ENCODE measurements at places on chromosomes 3 and 15.

- DNase-seq = no peak
- no peak overlapping the region for H3K4me3 ChIP-seq
- H3K27ac ChIP-seq = no peak overlapping the region
- H3K4me1 ChIP-seq = no peaks in the 10 kb centered on the region
- no peaks in the 10 kb centered on the region for H3K36me3 ChIP-seq
- H3K27me3 ChIP-seq = no peaks in the 10 kb centered on the region
Measured at GRCh38 chr3:14907043-14907966, 40.1 kb upstream of the NR2C2 start.

GRCh38 chr3:28042707-28043106, 198.7 kb upstream of the CMC1 start:
- H3K4me1 ChIP-seq = no peaks in the 10 kb centered on the region
- H3K27ac ChIP-seq = no peak overlapping the region
- DNase-seq = no peak
- H3K4me3 ChIP-seq = no peak overlapping the region
- no peaks in the 10 kb centered on the region for H3K36me3 ChIP-seq

DNA sequence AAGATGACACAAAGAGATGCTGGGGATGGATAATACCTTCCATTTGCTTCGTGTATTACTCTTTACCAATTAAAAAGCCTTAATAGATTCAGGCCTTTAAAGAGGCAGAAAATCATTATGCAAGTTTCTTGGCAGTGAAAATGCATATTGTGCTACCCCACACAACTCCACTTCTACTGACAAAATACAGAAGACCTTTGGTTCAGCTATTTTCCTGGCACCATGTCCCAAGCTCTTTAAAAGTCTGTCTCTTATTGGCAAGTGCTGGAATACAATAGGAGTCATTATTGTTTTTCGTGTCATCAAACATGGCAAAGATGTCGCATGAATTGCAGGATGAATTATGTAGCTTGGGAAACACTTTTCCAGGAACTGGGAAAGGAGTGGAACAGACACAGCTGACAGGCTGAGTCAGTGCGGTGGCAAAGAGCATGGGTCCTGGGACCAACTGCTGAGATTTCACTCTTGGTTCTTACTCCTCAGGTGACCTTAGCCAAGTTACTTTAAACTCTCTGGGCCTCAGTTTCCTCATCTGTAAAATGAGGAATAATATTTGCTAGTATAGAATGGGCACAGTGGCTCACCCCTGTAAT, 5.5 kb upstream of the TSPAN3 start:
- no peak for DNase-seq
- H3K27me3 ChIP-seq = peaks cover 3% of the 10 kb centered on the region
- no peaks in the 10 kb centered on the region for H3K4me1 ChIP-seq

GRCh38 chr3:42119561-42120355, 28.6 kb downstream of the TRAK1 start:
- H3K4me3 ChIP-seq = no peak overlapping the region
- DNase-seq = peak; percentile 48
- peaks cover 17% of the 10 kb centered on the region for H3K4me1 ChIP-seq

DNA sequence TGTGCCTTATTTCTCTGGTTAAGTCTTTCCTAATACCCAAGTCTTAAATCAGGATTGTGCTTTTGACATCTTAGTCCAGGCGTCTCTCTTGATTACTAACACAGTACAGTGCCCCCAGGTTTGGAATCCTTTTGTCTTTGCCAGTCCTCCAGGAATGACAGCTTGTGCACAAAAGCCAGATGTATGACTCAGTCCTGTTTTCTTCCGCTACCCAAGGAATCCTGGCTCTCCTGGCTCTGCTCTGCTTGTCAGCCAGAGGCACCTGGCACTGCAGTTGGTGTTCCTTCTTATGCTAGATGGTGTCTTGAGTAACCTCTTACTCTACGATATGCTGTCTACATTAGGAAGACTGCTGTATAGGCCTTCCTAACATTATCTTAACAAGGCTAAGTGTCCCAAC, 728.2 kb upstream of the NECTIN3 start:
- H3K27me3 ChIP-seq = no peaks in the 10 kb centered on the region
- H3K4me3 ChIP-seq = no peak overlapping the region
- DNase-seq = peak; percentile 67
- H3K27ac ChIP-seq = no peak overlapping the region

DNA sequence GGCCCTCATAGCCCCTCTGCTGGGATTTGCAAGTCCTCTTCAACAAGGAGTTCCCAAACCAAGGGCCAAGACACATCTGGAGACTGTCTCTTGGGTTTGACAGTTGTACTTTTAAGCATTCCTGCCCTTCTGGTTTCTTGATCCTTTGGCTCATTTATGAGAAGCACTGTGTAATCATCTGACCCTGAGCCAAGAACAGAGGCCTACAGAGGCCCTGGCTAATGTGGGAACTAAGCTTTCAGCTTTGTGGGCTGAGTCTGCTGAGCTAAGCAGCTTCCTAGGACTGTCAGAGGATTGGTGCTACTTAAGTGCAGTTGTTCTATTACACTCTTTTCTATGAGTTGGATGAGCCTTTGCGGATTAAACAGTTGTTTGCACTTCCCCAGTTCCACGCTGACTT, 178.3 kb downstream of the KBTBD8 start:
- DNase-seq = no peak
- no peaks in the 10 kb centered on the region for H3K4me1 ChIP-seq
- no peak overlapping the region for H3K27ac ChIP-seq
- no peak overlapping the region for H3K4me3 ChIP-seq
- H3K36me3 ChIP-seq = no peaks in the 10 kb centered on the region

DNA sequence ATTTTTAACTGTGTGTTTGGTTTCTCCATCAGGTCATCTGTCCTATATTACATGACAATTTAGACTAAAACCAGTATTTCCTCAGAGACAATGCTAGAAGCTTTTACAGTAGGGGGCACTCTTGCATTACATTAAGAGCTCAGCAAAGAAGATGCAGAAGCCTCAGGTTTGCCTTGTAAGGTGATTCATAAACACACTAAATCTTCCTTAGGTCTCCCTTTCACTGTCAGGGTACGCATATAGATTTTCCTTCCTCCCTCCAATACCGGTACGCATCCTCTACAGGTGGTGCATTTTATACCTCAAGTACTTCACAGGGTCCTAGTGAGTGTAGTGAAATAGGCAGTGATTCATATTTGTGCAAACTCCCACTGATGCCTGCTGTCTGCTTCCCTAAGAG, 46.5 kb downstream of the CD86 start:
- DNase-seq = peak; percentile 44
- no peaks in the 10 kb centered on the region for H3K36me3 ChIP-seq
- H3K4me1 ChIP-seq = no peaks in the 10 kb centered on the region

DNA sequence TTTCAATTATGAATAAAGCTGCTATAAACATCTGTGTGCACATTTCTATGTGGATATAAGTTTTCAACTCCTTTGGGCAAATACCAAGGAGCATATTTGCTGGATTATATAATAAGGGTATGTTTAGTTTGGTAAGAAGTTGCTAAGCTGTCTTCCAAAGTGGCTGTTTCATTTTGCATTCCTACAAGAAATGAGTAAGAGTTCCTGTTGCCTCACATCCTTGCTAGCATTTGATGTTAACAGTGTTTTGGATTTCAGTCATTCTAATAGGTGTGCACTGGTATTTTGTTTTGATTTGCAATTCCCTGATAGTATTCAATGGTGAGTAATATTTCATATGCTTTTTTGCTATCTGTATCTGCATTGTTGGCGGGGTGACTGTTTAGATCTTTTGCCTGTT, 120.7 kb upstream of the MDFIC2 start:
- DNase-seq = peak; percentile 22

DNA sequence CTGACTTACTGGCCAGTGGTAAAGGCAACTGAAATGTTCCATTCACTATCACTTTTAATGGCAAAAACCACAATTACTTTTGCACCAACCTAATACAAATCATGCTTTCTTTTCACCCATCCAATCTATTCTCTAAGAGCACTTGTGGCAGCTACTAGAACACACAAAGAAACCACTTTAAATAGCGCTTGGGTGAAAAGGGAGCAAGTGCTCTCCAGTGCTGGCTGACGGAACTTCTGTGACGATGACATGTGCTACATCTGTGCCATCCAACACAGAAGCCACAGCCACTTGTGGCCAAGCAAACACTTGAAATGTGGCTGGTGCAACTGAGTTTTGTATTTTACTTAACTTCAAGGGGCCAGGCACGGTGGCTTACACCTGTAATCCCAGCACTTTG, 18.9 kb downstream of the SH3BP5 start:
- no peaks in the 10 kb centered on the region for H3K36me3 ChIP-seq
- no peak for DNase-seq
- no peak overlapping the region for H3K4me3 ChIP-seq
- no peaks in the 10 kb centered on the region for H3K27me3 ChIP-seq
- no peak overlapping the region for H3K27ac ChIP-seq

DNA sequence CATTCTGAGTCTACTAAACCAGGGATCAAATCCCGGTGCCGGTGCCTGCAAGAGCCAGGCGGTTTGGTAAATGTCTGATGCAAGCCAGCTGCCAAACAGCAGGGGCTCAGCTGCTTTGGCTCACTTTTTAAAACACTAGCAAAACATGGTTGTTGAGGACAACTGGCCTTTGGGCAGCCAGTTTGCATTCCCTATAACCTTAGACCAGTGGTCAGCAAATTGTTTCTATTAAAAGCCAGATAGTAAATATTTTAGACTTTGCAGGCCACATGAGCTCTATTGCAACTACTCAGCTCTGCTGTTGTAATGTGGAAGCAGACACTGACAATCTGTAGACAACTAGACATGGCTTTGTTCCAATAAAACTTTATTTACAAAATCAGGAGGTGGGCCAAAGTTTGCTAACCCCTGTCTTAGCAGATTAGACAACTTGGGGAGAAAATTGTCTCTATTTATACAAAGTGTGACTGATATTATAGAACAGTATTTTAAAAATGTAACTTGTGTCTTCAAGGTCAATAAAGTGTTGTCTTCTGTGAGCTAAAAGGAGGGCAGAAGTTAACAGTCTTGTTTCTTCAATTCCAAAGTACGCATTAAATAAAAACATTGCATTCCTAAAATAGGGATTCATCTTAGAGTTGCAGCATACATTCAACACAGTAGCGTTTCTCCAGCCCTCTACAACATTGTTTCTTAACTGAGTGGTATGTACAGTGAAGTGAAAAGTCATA, 67.6 kb downstream of the SSUH2 start:
- H3K4me3 ChIP-seq = no peak overlapping the region
- H3K36me3 ChIP-seq = no peaks in the 10 kb centered on the region
- H3K4me1 ChIP-seq = peaks cover 22% of the 10 kb centered on the region
- H3K27ac ChIP-seq = peak overlapping the region; percentile 76

DNA sequence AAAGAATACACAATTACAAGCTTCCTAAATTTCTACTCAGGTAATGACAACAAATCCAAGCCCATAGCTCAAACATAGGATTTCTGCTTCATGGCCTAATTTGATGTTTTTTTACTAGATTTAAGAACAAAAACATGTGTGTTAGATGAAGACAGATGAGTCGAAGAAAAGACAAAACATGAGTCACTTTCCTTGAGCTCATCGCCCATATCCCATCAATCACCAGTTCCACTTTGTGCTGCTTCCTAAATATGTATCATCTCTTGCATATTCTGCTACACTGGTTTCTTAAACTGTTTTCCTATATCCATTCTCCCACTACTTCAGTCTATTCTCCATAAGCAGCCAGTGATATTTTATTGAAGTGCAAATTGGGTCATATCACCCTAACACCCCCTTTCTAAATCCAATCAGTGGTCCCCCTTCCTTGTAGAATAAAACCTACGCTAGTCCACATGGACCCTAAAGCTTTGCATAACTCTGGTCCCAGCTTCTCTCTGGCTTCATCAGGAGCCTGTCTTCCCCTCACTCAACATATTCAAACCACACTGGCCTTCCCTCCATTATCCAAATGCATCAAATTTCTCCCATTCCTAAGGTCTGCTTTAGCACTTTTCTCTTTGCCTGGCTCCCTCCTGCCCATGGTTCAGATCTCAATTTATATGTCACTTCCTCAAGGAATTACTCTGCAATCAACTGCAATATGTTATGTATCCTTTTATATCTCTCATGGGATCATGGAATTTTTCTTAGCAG, 1033.9 kb downstream of the FHIT start:
- H3K4me1 ChIP-seq = no peaks in the 10 kb centered on the region
- no peak overlapping the region for H3K4me3 ChIP-seq
- no peaks in the 10 kb centered on the region for H3K27me3 ChIP-seq
- DNase-seq = peak; percentile 36
- H3K36me3 ChIP-seq = no peaks in the 10 kb centered on the region

- H3K4me3 ChIP-seq = no peak overlapping the region
- H3K36me3 ChIP-seq = no peaks in the 10 kb centered on the region
- no peaks in the 10 kb centered on the region for H3K27me3 ChIP-seq
- no peaks in the 10 kb centered on the region for H3K4me1 ChIP-seq
- DNase-seq = no peak
Measured at GRCh38 chr15:24008476-24008875, 321.4 kb upstream of the NDN start.

DNA sequence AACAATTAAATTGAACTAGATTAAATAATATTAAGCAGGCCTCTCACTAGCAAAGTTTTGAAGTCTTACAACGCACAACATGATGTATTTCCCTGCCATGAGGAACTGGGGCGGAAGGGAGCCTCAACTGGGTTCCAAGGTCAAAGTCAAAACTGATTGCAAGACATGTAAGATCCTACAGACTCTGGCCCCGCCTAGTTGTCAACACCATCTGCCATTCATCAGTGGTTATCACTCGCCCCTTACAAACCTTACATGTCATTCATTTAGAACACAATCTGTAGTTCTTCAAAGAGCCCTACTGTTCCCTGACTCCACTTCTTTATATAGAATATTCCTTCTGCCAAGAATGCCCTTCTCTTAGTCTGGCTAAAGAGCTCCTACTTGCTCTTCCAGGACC, 10.0 kb downstream of the ATP13A3 start:
- no peak overlapping the region for H3K4me3 ChIP-seq
- peaks cover 2% of the 10 kb centered on the region for H3K36me3 ChIP-seq
- H3K27me3 ChIP-seq = no peaks in the 10 kb centered on the region

DNA sequence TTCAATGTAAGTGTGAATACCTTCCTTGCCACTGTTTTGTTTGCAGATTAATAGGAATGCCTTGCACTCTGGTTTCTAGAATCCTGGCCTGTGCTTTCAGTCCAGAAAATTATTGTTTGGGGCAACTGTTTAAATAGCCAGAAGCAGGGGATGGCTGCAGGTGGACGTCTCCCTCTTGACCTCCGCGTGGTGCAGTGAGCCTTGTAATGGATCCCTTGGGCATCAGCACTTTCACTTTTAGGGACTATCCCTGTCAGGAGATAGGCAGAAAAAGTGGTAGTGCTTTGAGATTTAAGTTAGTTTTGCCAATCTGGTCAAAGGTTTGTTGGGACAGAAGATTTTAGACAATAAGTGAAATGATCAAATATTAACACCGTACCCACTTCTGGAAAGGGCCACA, 178.6 kb upstream of the BHLHE40 start:
- no peaks in the 10 kb centered on the region for H3K36me3 ChIP-seq
- no peaks in the 10 kb centered on the region for H3K27me3 ChIP-seq
- DNase-seq = no peak
- H3K4me3 ChIP-seq = no peak overlapping the region
- no peaks in the 10 kb centered on the region for H3K4me1 ChIP-seq

- no peaks in the 10 kb centered on the region for H3K27me3 ChIP-seq
- no peak for DNase-seq
- H3K4me1 ChIP-seq = no peaks in the 10 kb centered on the region
- no peak overlapping the region for H3K4me3 ChIP-seq
Measured at GRCh38 chr3:172987273-172987672, 153.8 kb downstream of the SPATA16 start.

GRCh38 chr15:66039117-66039871, 170.0 kb downstream of the RAB11A start:
- no peak overlapping the region for H3K27ac ChIP-seq
- DNase-seq = no peak
- peaks cover 30% of the 10 kb centered on the region for H3K27me3 ChIP-seq

Measured in fibroblast of lung (primary cell).